ENCODE measurements at places on chromosomes 2 and 18.

DNA sequence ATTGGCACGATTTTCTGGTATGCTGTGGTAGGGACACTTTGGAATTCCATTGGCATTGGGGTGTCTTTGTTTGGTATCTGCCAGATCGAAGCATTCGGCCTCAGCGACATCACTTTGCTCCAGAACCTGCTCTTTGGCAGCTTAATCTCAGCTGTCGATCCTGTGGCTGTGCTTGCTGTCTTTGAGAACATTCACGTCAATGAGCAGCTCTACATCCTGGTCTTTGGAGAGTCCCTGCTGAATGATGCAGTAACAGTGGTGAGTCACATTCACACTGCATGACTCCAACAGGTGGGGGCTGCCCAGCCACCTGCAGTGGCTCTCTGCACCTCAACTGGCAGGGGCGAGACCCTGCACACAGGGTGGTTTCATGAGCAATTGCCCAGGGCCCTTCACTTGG is 38.4 kb downstream of the SLC9A2 start:
- no peak for DNase-seq

DNA sequence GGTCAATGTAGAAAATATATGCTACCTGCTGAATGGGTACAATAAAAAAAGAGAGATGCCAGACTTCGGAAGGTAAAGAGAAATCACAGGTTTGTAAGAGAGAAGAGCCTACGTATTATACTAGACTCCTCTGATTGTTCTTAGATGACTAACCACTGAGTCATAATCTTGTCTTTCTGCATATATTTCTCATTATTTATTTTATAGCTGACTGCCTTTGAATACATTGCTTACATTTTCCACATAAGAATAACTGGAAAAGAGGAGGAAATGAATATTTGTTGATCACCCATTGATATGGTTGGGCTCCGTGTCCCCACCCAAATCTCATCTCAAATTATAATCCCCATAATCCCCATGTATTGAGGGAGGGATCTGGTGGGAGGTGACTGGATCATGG is 90.3 kb upstream of the RAB27B start:
- DNase-seq = peak; percentile 57

- DNase-seq = no peak
These were observed 14.7 kb downstream of the CNTNAP5 start for GRCh38 chr2:124039762-124040291.

- DNase-seq = peak; percentile 100
These were observed 116.5 kb upstream of the FOSL2 start for GRCh38 chr2:28276076-28276618.

DNA sequence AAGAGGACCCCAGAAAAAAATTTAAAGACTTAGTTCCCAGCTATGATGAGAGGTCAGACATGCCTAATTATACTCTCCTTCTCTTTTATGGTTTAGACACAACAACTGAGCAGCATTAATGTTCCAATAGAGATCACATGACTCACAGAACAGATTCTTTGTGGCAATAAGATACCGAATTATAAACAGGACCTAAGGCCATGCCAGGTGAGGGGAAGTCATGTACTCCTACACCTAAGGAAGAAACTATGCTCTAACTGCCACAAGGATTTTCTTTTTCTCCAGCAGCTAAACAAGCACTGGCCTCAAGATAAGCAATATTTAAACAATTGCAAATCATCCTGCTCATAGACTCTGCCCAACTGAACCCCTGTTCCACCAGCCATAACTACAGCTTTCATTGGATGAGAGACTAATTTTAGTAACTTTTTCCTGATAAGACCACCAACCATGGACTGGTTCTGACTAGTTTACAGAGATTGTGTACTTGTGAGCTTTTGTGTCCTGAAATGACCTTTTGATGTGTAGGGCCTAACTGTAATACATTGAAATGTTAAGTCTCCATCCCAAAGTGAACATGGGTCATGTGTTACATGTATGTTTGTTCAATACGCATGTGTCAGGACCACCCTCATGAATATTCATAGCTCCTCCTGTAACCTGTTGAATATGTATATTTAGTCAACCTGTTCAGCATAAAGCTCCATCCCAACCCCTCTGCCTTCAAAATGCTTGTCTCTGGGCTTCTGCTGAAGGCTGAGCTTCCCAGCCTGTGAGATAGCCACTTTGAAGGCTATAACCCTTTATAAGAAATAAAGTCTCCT is 21.6 kb upstream of the NFE2L2 start:
- no peak for DNase-seq

DNA sequence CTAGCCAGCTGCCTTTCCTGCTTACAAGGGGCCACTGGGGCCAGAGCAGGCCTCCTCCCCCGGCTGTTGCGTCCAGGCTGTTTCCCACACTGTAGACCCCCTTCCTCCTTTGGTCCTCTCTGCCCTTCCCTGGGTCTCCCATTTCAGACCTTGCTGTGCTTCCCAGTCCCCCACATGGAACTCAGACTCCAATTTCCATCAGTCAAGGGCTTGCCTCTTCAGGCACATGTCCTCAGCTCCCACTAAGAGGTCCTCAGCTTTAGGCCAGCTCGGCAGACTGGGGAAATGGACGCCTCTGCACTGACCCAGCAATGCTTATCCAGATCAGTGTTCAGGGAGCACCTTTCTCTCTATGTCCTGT is 98.0 kb upstream of the BZW1 start:
- no peak for DNase-seq

DNA sequence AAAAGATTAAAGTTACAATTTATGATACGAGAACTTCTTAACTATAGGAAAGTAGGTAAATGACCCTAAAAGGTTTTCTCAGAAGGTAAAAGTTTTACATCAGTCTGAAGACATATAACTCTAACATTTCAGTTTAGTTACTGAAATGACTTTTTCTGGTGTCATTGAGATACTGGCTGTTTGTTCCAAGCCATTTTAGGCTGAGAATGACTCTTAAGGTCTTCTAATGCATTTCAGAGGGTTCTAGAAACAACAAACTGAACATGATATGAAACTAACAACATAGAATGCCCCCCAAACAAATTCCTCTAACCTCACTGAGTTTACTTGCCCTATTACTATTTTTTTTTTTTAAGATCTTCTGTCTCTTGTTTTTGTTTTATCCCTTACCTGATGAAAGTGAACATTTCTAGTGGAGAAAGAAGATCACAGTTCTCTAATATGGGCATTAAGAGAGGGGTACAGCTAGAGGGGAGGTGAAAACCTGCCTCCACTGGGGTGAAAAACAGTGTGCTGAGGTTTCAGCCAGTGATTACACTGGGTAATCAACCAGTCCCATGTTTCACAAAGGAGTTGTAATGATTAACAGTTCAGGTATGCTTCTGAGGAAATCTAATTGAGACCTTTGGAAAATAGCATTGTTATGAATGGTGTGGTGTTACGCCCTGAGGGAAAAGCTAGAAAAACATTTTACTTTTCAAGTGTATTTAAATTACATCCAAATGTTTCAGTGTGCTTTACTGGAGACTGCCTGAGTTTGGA is 11.2 kb downstream of the NABP1 start:
- peak; percentile 77 for DNase-seq

GRCh38 chr18:58321986-58322385 is 278.0 kb downstream of the NEDD4L start:
- peak; percentile 85 for DNase-seq

DNA sequence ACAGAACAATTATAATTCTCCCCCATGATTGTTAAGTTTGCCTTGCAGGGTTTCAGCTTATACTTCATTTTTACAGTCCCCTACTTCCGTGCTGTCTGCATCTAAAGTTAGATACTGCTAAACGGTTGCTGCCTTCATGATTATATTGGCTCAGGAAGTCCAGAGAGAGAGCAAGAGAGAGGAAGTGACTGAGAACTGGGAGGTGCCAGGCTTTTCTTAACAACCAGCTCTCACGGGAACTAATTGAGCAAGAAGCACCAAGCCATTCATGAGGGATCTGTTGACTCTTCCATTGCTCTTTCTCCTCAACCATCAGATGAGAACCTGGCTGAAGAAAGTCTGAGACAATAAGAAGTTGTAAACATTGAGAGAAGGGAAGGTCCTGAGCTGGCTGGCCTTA is 125.5 kb upstream of the SIX2 start:
- no peak for DNase-seq

GRCh38 chr2:169683054-169683424 is 11.2 kb downstream of the CFAP210 start:
- DNase-seq = no peak

All from A172 (cell line).